Effector CD8-positive, alpha-beta T cell (primary cell): ENCODE measurements at places on chromosomes 7 and 10.

DNA sequence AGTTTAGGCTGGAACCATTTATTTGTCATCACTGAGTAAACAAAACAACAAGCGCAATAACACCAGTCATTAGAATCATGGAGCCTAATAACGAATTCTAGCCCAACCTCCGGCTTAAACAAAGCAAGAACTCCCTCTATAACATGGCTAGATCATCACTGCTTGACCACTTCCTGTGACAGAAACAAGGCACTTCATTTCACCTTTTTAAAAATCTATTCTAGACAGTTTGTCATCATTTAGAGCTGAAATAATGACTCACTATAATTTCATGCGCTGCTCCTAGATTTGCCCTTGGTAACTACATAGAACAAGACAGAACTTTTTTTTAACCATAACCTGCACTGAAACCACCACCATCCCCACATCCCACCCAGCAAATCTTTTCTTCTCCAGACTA, 81.3 kb downstream of the OSBPL3 start:
- no peak for DNase-seq

DNA sequence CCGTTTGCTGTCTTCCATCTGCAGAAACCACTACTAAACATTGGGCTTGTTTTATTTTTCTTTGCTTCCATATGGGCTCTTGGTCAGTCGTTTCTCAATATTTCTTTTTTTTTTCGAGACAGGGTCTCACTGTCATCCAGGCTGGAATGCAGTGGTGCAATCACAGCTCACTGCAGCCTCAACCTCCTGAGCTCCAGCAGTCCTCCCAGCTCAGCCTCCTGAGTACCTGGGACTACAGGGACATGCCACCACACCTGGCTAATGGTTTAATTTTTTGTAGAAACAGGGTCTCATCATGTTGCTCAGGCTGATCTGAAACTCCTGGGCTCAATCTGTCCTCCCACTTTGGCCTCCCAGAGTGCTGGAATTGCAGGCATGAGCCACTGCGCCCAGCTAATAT, 163.1 kb downstream of the LYZL1 start:
- no peak for DNase-seq

GRCh38 chr10:101452593-101452992, 98.6 kb downstream of the BTRC start:
- no peak for DNase-seq

DNA sequence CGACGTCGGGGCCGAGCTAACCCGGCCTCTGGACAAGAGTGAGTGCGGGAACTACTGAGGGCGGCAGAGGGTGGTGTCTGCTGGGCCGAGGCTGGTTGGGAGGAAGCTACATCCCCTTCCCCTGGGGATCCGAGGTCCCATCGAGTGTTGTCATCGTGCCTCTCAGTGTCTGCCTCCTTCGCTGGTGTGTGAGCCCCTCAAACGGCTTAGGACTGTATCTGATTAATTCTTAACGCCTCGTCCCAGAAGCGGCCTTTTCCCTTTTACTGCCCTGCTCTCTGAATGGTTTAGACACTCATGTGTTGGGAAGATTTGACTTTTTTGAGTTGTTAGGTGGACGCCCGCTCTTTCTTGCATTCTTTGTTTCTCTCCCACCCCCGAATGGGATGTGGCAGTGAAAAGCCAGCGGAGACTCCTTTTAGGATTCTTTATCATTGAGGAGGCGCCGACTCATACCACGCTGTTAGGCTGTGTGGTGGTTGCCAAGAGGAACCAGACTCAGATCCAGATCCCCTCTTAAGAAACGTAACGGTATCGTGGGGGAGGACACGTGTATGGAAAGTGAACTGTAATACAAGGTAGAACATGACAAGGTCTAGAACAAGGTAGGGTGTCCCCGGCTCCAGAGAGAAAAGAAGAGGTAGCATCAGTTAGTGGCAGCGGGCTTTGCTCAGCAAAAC, 631 bp downstream of the SUPV3L1 start:
- no peak for DNase-seq
